Calu3 (cell line): ENCODE measurements at places on chromosomes 7 and 10.

DNA sequence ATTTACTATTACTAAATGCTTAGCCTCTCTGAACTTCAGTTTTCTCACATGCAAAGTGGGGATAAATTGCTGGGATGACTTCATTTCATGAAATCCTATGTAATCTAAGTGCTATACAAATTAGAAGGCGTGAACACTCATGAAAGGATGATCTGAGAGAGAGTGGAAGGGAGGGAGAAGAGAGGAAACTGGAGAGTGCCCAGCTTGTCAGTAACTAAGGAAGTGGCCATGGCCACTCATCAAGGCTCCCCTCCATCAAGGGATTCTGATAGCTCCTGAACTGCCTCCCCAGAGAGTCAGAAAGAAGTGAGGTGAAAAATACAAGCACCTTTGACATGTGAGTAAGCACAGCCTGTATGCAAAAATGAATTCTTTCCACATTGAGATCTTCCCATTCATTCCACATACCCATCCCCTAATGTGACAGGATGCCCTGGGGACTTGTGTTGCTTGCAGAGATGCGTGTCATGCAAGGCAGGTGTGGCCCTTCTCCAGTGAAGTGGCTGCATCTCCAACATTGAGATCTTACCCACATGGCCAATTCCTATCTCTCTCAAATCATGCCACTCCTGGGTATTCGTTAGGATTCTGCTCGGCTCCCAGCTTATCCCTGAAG, 76.5 kb upstream of the ITPRID1 start:
- DNase-seq, result no peak

DNA sequence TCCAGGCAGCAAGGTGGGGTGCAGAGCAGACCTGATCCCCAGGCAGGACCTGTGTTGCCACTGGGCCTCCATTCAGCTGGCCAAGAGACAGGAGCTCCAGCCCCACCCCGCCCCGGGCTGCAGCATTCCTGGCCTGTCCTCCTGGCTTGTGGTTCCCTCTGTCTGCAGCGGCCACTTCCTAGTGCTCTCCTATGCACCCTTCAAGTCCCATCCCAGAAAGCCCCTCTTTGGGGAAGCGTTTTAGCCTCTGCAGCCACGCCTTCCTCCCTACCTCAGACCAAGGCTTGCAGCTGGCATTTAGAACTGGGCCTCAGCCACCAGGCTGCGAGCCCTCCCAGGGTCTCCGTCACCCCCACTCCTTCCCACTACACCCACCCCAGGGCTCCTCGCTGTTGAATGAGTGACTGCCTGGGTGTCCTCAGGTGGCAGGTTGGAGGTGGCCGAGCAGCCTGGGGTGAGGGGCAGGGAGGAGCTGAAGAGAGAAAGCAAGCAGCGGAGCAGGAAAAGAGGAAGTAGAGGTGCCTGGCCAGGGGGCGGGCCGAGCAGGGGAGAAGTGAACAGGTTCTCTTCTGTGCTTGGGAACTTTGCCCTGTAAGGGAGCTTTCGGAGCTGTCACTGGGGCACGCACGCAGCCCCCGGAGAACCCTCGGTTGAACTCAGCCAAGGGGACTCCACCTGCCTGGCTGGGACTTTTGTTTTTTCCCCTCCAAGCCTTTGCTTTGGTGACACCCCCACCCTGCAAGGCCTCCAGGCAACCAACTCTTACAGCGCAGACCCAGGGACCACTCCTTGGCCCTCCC, 109.1 kb upstream of the TNRC18 start:
- DNase-seq, result peak; percentile 95

DNA sequence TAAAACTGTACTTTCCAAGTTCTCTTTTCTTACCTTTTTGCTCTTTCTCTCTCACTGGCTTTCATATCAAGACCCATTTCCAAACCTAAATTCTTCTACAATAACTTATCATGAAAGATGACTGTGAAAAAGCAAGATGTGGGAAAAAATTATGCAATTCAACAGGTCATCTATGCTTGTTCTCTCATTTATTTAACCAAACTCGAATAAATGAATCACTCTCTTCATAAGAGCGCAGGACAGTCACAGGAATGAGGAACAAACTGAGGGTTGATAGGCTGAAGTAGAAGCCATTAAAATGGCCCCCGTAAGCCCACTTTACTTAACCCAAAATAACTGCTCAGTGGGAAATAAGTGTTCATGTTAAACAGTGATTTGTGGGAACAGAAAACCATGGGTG, 1289.7 kb upstream of the SORCS1 start:
- DNase-seq, result no peak

DNA sequence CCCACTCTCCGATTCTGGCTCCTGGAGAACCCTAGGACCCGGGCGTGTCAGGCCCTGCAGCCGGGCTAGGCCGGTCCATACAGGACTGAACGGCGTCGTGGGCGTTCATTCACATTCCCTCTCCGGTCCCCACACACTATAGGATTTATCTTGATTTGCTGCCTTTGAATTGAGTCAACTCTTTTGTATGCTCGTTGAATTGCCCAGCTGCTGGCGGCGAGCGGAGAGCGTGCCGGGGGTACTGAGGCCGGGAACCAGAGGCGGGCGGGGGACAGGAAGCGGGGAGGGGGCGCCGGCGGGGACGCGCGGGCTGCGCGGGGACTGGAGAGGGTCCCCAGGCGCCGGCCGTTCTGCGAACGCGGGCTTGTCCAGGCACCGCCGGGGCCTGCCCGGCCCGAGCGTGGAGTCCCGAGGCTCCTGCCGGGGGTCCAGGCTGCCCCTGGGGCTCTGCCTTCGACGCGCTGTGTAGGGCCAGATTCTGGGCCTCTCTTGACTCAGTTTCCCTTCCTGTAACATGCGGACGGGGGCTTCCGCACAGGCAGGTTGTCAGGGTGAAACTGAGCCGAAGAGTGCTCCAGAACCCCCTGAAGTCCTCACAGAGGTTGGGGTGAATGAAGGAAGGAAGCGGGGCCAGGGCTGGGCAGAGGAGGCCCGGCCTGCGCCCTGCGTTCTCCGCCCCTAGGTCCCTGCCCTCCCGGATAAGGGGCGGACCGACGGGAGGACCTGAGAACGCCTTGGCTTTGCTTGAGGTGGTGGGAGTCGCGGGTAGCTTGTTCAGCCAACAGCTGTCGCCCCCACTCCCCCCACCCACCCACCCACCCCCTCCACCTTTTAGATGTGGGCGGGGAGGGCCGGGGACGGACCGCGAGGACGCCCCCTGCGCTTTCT, 769 bp upstream of the ELFN1 start:
- no peak for DNase-seq

DNA sequence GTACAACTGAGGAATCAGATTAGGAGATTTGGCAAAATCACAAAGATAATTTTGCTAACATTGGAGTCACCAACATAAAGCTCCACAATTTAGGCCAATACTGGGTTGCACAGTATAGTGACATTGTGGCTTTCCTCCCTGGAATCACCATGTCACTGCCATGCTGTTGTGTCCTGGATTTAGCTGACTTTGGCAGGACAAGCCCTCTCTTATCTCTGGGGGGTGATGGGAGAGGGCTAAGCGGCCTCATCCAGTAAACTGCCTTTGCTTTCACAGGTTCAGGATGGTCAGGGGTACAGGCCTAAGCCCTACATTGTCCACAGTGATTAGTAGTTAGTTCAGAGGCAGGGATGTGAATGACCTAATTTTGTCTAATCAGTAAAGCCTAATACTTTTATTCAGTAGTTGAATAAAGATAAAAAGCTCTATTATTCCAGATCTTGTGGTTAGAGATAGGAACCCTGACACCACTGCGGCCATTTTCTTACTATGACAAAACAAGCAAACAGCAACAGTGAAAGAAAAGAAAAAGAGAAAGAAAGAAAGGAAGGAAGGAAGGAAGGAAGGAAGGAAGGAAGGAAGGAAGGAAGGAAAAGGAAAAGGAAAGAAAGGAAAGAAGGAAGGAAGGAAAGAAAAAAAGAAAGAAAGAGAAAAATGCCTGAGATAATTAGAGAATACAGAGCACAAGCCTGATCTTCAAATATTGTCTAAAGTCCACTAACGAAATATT, 140.1 kb downstream of the ETV1 start:
- DNase-seq, result no peak

DNA sequence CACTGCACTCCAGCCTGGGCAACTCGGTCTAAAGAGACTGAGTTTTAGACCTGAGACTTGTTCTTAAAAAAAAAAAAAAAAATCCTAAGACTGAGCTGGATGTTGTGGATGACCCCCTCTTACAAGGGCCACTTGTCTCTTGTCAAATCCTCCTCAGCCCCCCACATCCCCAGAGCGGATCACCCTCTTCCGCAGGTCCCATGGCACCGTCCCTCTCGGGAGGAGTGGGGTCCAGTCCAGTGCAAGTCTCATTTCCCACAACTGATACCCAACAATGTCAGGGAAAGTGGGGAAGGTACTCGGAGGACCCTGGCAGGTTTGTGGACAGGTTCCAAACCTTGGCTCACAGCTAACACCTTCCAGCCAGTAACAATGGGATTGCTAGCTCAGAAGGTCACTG, 100.3 kb downstream of the ELFN1 start:
- DNase-seq, result no peak

- peak; percentile 47 for DNase-seq
Observed at GRCh38 chr10:112898540-112899390, 51.3 kb upstream of the TCF7L2 start.

GRCh38 chr7:116451957-116452729, 47.4 kb upstream of the CAV2 start:
- DNase-seq, result no peak

GRCh38 chr10:44971935-44972757, 6.5 kb downstream of the DEPP1 start:
- DNase-seq, result no peak

DNA sequence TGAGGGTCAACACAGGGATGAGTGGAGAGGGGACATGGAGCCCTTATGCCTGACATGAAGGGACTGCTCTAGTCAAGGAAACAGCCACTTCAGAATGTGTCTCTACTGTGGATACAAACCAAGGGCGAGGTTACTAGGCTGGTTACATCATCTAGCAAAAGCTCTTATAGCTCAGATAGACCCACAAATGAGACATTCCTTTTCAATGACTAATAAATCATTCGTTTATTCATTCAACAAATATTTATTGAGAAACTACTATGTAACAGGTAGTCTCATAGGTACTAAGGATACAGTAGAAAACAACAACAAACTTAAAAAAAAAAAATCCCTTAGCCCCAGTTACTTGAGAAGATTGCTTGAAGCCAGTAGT, 219.5 kb downstream of the KIAA1217 start:
- peak; percentile 21 for DNase-seq

GRCh38 chr10:59724098-59724938, 14.7 kb upstream of the SLC16A9 start:
- DNase-seq, result no peak

- peak; percentile 83 for DNase-seq
Observed at GRCh38 chr10:101779544-101780186, 3.6 kb downstream of the NPM3 start.

DNA sequence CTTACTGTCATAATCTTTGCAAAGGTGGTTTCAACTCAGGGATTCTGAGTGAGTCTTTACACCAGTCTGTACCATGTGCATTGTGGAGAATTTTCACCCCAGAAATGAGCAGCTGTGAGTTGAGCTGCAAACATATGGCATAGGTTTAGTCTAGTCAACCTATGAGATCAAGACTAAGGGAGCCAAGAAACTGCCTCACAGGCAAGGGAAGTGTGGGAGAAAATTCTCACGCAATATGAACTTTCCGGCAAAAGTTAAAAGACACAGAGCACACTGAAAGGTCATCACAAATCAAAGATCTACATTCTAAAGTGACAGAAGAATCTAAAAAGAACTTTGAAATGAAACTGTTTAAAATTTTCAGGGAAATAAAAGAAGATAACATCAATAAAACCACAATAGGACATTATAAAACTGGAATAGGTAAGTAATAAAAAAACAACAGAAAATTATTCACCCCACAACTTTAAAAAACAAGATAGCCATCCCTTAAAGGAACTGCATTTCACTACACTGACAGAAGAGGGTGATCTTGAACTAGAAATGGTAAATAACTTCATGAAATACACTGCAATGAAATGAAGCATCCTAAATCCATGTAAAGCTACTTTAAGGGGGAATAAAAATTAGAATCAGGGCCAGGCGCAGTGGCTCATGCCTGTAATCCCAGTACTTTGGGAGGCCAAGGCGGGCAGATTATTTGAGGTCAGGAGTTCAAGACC, 63.5 kb downstream of the LGI1 start:
- no peak for DNase-seq

- no peak for DNase-seq
Observed at GRCh38 chr7:73519867-73520672, 2.0 kb downstream of the BAZ1B start.

GRCh38 chr7:45922810-45923209, 1.7 kb upstream of the IGFBP3 start:
- DNase-seq, result no peak

- DNase-seq, result no peak
Observed at GRCh38 chr7:132142006-132142405, 434.3 kb downstream of the PLXNA4 start.

GRCh38 chr7:1859266-1860035, 189.4 kb downstream of the ELFN1 start:
- no peak for DNase-seq

DNA sequence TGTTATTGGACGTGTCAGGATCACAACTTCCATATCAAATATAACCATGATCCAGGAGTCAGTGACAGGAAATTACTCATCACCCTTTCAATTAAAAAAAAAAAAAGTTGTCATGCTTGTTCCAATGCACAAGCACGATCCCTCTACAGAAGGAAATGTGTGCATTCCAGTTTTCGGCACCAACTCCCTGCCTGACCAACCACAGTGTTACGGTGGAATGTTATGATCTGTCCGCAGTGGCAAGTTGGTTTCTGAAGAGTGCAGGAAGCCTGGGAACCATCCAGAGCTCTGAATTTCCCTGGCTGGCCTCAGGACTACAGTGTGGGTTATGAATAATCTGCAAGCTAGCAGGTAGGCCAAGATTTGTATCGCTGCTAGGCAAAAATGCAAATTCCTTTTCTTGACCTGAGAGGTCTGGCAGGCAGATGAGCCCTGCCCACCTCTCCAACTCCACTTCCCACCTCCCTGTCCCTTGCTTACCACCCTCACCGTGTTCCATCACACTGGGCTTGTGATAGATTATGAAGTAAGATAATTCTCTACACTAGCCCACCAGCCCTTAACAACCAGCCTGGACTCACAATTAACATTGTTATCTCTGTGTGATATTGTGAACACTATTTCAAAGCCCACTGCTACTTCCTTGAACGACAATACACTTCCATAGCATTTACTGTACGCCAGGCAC, 20.4 kb downstream of the FRMPD2 start:
- DNase-seq, result no peak

DNA sequence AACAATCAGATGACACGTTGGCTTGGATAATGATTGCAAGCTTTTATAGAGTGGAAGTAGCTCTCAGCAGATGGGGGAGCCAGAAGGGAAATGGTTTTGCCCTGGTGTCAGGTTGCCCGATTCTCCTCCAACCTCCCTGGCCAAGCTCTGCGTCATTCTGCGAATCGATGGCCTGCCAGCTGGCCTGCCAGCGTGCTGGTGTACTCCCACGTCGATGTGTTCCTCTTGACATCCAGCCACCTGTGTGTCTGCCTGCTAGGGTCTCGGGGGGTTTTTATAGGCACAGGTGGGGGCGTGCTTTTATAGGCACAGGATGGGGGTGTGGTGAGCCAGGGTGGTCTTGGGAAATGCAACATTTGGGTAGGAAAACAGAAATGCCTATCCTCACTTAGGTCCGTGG, 4.6 kb downstream of the NET1 start:
- DNase-seq, result no peak
